ENCODE measurements at places on chromosomes 4 and X.

- no peak for DNase-seq
These were observed 291.9 kb downstream of the FAM47A start for GRCh38 chrX:33840176-33840575.

DNA sequence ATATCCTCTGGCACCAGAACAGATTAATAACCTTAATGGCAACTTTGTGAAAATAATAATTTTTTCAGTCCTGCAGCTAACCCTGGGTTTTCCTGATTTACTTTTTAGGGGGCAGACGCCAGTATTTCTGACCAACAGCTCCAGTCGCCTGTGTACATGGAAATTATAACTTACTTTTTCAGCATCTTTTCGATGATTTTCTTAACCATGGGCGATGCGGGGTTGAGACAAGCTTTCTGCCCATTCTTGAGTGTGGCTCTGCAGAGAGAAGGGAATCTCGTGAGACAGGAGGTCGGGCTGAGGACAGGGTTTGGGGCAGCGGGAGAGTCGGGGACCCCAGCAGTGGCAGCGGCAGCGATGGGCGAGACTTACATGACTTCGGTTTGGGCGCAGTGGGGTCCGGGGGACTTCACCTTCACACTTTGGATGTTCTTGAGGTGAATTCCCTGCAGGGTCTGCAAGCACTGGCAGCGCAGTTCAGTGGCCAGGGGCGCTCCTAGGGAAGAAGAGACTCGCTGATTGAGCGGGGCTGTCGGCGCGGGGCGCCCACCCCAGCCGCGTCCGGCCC lies 484 bp downstream of the CXCL2 start:
- DNase-seq = no peak

DNA sequence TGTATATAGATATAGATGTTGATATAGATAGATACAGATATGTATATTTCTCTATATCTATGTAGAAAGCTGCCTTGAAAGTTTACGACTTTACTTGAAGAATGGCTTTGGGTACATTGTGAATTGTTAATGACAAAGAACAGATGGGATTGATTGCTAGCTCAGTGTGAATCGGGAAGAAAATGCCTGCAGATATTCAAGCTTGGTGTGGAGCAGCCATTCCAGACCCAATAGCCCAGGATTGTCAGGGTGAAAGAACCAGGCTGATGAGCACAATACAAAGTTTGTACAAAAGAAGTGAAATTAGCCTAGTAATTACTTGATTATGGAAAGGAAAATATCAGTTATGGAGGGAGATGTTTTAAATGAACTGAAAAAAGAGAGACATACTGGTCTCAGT lies 946.2 kb downstream of the STPG2 start:
- DNase-seq = no peak

DNA sequence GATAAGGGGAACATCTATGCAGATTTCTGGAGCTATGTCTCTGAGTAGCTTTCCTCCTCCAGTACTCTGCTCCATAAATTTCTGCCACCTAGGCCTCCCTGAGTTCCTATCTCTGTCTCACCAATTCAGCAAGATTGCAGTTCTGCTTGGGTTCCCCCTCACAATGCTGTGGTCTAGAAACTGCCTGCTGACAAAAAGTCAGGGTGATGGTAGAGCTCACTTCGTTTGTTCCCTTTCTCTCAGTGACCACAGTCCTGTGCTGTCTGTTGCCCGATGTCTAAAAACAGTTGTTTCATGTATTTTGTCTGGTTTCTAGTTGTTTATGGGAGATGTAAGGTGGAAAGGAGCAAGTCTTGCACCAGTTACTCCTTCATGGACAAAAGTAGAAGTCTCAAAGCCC lies 41.1 kb downstream of the AMMECR1 start:
- DNase-seq = no peak

DNA sequence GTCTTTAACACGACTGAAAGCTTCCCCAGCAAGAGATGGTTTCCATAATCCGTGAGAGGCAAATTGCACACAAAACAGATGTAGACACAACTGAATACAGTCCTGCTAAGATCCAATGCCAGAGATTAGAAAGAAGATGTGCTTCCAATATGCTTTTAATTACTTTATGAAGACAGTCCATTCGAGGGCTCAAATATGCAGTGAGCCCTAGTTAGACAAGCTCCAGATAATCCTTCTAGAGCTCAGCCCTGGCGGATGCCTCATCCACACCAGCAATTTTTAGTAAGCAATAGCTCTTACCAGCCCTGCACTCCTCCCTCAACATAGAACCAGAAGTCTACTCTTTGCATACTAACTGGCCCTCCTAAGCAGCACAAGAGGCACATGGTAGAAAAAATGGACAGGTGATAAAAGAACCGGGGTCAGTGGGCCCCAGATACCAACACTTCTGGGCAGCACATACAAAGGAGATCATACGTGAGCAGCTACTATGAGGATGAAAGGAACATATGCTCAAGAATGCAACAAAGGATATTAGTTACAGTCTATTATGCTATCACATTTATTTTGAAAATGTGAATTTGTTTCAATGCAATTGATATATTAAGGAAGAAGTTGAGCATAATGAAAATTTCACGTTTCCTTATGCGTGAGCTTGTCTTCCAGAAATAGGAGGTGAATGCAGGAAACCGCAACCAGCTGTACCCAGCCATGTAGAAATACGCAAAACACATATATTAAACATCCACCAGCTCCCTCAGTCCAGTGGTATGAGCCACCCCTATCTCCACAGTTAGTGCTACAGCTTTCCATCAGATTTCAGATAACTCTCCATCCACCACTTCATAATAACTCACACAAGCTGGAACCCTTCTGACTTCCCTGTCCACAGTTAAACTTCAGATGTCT lies 34.3 kb downstream of the GPC4 start:
- no peak for DNase-seq

DNA sequence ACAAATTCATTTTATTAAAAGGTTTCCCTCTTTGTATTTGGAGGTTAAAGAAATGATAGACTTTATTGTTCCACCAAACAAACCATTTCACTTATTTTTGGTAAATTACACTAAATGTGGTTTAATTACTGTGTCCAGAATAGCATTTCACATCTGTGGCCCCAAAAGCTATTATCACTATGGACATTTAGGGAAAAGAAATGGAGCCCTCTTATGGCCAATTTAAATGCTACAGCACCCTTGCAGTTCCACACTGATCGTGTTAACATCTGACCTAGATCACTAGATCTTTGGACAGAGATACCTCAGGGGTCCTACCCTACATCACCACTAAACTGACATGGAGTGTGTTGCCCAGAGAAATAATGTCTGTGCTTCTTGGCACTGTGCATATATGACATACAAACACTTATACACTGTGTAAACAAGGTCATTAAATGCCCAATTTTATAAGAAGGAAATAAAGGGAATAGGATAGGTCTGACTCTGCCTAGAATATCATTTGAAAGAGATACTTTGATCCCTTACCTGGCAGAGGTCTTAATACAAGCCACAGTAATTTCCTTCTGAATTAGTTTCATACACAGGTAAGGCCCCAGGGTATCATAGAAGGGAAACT lies 163.9 kb downstream of the KDR start:
- no peak for DNase-seq

GRCh38 chr4:70365479-70365878 lies 4.9 kb downstream of the SMR3A start:
- DNase-seq = no peak

DNA sequence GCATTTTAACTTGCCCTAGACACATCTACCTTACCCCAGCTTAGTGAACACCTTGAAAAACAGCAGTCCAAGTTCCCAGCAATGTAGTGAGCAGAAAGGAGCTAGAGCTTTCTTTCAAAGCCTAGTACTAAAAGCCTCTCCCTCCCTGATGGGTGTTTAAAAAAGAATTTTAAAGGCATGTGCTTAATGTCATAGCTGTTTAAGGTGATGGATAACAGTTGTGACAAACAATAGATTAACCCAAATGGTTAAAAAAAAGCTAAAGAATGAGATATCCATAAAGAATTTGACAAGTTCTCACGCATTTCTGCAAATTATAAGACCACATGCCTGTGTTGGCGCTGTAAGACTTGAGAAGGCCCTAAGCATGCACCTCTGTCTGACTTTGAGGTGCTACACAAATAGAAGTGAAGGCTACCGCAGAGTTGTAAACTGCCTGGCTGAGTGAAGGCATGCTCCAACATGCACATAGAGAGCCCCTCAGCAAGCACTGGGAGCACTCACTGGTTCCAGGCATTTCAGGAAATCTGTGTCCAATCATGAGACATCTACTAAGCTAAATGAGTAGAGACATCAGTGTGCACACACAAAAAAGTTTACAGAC lies 94.0 kb downstream of the PHF8 start:
- DNase-seq = no peak

DNA sequence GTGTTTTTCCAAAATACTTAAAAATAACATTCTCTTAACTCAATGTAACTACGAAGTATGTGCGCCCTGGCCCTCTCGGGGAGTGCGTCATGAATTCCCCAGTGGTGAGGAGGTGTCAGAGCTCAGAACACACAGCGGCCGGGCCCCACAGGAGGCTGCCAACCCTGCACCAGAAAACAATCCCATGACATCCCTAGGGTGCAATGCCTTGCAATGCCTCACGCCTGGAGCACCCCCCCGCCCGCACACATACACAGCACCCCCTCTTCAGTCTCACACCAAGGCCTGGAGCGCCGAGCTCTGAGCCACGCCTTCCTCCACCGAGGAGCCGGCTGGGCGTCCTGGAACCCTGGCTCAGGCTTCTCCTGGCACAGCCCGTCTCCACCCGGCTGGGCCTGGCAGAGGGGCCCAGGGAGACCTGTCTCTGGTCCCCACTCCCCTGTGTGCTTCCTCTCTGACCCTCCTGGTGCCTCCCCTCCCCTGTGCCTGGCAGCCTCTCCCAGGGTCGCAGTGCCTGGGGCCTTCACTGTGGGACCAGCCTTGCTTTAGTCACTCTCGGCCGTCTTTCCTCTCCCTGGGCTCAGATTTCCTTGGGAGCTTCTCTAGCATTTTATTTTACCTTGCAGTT lies 108.2 kb upstream of the ADRA2C start:
- DNase-seq = no peak

GRCh38 chr4:99462875-99463464 lies 27.8 kb upstream of the ADH7 start:
- DNase-seq = no peak

- DNase-seq = no peak
These were observed 230.7 kb downstream of the DCLK2 start for GRCh38 chr4:150308824-150309472.

GRCh38 chrX:15146515-15146914 lies 123.4 kb downstream of the ASB9 start:
- DNase-seq = no peak

DNA sequence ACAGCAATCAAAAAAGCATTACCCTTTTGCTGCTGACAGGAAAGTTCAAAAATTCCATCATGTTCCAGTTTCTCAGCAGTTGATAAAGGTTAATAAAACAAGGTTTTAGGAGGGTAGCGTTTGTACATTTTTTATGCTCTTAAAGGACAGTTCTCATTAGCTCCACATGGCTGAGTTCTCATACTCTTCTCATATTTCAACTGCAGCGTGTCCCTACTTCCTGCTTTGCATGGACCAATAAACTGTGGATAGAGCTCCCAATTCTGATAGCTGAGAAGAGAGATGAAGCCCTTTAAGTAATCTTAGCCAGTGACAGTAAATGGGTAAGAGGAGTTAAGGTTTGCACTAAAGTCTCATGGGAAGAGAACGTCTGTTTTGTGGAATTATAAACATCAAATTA lies 53.5 kb downstream of the SPANXA2 start:
- no peak for DNase-seq

- DNase-seq = no peak
These were observed 37.8 kb upstream of the PCDH19 start for GRCh38 chrX:100447655-100448397.
